Fibroblast of skin of left biceps (primary cell): ENCODE measurements at places on chromosomes 5 and 9.

DNA sequence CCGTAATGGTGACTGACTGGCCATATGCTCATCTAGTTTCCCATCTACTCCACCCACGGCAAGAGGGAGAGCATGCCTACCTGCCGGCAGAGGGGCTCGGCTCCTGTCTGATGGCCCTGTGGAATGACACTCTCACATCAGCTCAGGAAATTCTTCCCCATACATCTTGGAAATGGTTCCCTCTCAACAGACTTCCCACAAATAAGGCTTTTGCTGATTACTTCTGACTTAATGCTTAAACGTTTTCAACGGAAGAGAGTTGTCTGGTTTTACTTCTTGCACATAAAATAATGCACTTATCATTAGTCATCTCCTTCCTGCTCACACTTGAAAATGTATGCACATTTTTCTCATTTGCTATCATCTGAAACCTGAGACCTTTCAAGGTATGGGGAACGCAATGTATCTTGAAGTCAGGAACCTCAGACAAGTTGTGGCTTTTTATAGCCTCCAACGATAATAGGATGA, 129.5 kb downstream of the TTLL11 start:
- DNase-seq, result peak; percentile 92

DNA sequence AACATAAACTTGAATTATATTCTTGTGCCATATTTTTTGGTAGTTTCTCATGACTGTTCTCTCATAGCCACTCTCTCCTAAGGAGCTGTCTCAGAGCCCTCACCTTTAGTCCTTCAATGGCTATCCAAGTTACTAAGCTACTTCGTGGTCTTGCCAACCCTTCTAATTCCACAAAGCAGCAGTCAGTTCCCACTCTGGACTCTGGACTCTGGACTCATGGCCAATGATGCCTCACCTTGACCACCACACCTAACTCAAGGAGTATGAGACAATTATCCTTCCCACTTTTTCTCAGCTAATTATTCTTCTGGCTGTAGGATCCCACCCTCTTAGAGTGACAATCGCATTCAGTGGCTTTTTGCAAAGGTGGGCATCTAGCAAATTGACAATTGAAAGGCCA, 42.2 kb downstream of the TUSC1 start:
- DNase-seq, result no peak

DNA sequence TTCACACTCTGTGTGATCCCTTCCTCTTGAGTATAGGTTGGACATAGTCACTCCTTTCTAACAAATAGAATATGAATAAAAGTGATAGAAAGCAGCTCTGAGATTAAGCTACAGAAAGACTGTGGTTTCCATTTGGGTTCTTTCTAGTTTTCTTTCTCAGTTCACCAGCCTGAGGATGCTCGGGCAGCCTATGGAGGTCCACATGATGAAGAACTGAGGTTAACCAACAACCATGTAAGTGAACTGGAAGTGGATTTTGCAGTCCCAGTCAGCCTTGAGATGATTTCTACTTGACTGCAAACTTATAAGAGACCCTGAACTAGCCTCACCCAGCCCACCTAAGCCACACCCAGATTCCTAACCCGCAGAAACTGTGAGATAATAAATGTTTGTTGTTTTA, 10.1 kb upstream of the FOXE1 start:
- DNase-seq, result no peak

DNA sequence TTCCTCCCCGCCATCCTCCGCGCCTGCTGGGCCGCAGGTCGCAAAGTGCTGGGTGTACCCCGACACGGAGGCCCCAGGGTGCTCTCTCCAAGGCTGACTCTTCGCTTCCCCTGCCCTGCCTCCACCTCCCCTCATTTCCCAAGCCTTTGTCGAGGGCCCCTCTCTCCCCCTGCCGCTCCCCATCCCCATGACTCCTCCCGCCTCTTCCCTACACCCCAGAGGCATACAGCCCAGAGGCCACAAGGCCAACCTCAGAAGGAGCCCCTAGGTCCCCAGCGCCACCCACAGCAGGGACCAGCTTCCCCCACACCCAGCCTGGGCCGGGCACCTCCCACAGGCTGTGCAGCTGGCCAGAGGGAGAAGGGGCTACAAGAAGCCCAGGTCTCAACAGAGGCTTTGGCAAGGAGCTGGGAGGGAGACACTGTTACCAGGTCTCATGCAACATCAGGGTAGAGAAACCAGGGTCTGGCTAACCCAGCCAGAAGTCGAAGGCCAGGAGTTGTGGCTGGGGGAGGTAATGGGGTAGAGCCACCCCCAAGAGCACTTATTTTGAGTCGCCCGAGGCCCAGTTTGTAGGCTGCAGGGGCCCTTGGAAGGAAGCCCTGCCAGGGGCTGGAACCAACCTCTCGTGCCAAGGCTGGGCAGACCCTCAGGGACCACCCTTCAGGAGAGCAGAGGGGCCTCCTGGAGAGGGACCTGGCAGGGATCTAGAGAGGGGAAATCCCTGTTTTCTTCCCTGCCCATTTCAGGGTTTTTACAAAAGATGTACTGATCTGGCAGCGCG, 24.5 kb upstream of the SARDH start:
- no peak for DNase-seq

GRCh38 chr5:59673438-59674058, 220.0 kb downstream of the PDE4D start:
- peak; percentile 32 for DNase-seq

GRCh38 chr5:139666551-139666950, 18.4 kb downstream of the CXXC5 start:
- no peak for DNase-seq

DNA sequence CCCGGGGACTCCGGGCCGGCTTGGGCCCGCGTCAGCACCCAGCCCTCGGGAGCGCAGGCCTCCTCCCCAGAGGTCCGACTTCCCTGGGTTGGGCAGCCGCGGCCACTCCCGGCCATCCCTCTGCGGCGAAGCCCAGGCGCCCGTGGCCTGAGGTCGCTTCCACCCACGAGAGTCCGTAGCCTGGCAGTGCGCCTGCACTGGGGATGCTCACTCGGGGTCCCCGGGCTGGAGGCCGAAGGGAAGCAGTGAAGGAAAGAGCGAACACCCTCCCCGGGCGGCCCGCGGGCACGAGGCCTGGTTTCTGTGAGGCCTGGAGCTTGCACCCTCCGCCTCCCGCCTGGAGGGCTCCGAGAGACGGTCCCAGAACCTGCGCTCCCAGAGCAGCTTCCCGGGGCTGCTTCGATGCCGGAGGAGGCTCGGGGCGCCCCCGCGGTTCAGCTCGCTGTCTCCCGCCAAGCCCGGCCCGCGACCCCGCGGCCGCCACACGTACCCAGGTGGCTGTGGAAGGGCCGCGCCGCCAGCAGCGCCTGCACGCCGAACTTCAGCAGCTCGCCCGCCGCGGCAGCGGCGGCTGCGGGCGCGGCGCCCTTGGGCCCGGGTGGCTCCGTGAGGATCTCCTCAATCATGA, 607 bp downstream of the BARX1 start:
- no peak for DNase-seq

- DNase-seq, result no peak
Observed at GRCh38 chr9:21684831-21685362, 117.5 kb upstream of the MTAP start.

DNA sequence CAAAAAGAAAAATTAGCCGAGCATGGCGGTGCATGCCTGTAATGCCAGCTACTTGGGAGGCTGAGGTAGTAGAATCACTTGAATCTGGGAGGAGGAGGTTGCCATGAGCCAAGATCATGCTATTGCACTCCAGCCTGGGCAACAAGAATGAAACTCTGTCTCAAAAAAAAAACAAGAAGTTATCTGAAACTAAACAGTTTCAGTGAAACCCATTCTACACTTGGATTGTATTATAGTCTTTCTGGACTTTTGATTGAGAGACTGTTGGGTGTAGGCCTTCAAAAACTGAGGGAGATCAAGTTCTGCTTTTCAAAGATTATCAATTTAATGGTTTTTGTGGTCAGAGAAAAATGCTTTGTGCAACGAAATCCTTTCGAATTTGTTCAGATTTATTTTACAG, 34.6 kb upstream of the SPINK5 start:
- DNase-seq, result no peak

DNA sequence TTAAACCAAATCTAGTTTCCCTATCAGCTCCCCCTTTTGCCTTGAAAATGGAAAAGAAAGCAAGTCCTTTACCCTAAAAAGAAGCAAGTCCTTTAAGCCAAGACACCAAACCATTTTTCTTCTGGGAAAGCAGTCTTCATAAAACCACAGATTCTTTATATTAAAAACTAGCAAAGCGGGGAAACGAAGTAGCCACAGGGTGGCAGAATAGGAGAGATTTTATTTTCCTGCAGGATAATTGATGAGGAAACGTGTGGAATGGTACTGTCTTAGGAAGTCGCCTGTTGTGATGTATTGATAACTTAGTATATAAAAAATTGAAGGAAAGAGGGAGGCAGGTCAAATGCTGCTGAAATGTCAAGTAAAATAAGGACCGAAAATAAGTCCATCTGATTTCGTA, 41.1 kb downstream of the ZNF883 start:
- DNase-seq, result no peak

GRCh38 chr5:73958037-73958436, 332.0 kb downstream of the ARHGEF28 start:
- no peak for DNase-seq

DNA sequence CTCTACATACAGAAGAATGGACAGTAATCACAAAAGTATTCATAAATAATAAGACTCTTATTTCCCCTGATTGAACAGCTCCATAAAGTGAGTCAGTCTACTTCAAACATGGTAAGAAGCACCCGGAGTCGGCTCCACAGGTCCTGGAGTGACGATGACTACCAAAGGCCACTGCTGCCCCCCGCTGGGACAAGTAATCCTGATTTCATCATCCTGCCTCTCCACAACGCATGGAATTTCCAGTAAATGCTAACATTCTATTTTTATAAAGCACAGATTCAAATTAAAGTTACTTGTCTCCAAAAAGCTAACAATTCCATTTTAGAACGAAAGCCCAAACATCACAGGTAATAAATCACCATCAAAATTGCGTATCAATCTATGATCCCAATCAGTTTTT, 16.2 kb downstream of the ATPSCKMT start:
- DNase-seq, result peak; percentile 86

DNA sequence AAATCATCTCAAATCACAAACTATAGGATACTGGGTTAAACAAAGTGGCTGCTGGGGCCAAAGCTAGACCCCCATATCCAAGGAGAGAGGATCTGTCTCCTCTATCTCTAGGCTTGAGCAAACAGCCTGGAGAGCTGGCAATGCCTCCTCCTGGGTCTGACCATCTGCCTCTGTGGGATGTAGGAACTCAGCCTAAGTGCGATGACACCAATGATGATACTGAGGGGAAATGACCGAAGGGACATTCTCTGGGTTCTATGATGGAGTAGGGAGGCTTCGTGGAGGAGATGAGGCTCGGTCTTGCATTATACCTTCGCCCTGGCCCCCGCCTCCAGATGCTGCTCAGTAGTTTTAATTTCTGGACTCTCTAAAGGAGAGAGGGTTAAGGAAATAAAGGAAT, 9.3 kb upstream of the SPATA24 start:
- no peak for DNase-seq

DNA sequence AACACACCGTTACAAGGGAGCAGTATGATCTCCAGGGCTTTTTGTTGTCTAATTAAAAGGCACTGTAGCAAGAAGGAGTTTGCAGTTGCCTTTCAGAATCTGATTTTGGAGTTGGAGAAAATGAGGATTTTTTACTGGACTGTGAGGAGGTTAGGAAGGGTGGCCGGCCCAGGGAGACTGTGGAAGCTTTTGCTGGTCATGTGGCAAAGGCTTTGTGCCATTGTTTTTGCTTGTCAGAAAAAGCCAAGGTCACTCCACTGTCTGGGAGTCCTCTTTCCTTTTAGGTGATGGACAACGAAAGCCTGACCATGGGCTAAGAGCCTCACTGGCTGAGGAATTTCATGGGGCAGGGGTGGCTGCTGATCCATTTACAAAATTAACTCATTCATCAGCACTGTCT, 10.3 kb upstream of the WHRN start:
- no peak for DNase-seq

- peak; percentile 55 for DNase-seq
Observed at GRCh38 chr5:158407824-158408195, 548.9 kb upstream of the CLINT1 start.
